ENCODE measurements at places on chromosomes 12 and 14.

- DNase-seq = no peak
These were observed 22.2 kb downstream of the AGAP2 start for GRCh38 chr12:57716305-57716704.

- no peak for DNase-seq
These were observed 24.9 kb downstream of the PPM1A start for GRCh38 chr14:60273956-60274355.

GRCh38 chr12:119838826-119839600 is 38.1 kb downstream of the CIT start:
- DNase-seq = no peak

GRCh38 chr12:98352835-98353234 is 162.6 kb upstream of the TMPO start:
- DNase-seq = no peak

GRCh38 chr14:31895206-31895605 is 181.9 kb upstream of the ARHGAP5 start:
- no peak for DNase-seq

All from stimulated activated CD8-positive, alpha-beta memory T cell treated with anti-CD3 and anti-CD28 coated beads, Interleukin-2, amount 100 ng/mL, for 1 hour (primary cell).